Activated naive CD8-positive, alpha-beta T cell treated with anti-CD3 and anti-CD28 coated beads, Interleukin-2, amount 10 ng/mL, durations not matched to agents 7 days and 5 days (primary cell): ENCODE measurements at places on chromosomes 1 and 21. TPM values are rescaled to one million over a fixed set of nuclear protein-coding genes. Genes with fewer than 3 reads are reported as not detected.

DNA sequence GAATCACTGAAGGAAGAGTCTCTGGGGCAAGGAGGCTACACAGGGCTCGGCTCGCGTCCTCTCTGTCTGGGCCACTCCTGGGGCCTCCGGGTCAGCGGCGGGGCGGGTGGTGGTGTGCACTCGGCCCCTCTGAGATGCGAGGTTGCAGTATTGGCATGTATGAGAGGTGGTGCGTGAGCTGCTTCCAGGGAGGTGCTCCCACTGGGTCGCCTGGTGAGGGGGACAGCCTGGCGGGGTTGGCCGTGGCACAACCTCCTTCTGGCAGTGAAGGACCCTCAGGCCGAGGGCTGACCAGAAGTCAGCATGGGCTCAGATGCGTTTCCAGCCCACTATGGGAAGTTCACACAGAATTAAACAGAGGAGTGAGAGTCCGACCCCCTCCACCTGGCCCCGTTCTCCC, 38.5 kb upstream of the COL18A1 start:
- no peak overlapping the region for H3K27ac ChIP-seq
- DNase-seq, result no peak
- H3K4me3 ChIP-seq, result no peak overlapping the region
- H3K4me1 ChIP-seq, result peaks cover 10% of the 10 kb centered on the region
- no peaks in the 10 kb centered on the region for H3K36me3 ChIP-seq

Gene CYP4A22
- total RNA-seq, result not detected

Gene ANGPTL3
- not detected for total RNA-seq

DNA sequence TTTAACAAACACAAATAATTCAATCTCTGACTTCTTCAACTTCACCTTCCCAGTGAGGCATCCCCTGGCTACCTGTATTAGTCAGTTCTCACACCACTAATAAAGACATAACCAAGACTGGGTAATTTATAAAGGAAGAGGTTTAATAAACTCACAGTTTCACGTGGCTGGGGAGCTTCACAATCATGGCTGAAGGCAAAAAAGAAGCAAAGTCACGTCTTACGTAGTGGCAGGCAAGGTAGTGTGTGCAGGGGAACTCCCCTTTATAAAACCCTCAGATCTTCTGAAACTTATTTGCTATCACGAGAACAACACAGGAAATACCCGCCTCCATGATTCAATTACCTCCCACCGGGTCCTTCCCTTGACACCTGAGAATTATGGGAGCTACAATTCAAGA, 478.5 kb downstream of the ADGRL2 start:
- no peaks in the 10 kb centered on the region for H3K36me3 ChIP-seq
- H3K4me3 ChIP-seq, result no peak overlapping the region
- no peaks in the 10 kb centered on the region for H3K27me3 ChIP-seq

Gene E2F2
- 44.2 TPM for total RNA-seq

DNA sequence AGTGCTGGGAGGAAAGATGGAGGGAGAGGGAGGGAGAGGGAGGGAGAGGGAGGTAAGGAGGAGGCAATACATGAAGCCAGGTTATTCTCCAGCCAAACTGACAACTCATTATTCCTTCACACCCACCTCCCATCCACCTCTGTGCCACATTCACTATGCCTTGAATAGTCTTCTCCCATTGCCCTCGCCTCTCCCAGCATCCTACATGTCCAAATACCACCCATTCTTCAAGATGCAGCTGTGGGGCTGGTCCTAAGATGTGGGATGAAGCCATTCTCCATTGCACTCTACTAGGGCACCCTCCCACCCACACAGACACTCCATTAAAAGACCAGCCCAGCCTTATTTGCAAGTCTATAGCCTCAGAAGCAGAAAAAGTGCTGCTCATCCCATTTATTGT, 165.8 kb downstream of the RRAGC start:
- H3K27me3 ChIP-seq, result peaks cover 28% of the 10 kb centered on the region
- no peak for DNase-seq
- no peak overlapping the region for H3K27ac ChIP-seq
- H3K4me3 ChIP-seq, result no peak overlapping the region
- no peaks in the 10 kb centered on the region for H3K36me3 ChIP-seq

DNA sequence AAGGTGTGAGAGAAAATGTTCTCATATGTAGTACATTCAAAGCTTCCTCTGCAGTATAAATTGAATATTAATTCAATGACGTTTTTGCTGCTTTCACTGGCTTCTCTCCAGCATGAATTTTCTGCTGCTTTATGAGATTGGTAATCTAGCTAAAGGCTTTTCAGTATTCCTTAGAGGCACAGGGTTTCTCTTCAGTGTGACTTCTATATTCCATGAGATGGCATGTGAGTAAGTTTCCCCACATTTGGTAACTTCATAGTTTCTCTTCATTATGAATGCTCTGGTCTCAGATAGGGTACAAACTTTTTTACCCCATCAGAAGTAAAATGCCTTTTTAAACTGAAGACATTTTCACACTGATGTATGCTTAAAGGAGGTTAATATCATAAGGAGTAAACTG, 10.4 kb upstream of the KLF18 start:
- no peaks in the 10 kb centered on the region for H3K4me1 ChIP-seq
- no peak overlapping the region for H3K4me3 ChIP-seq
- H3K27ac ChIP-seq, result no peak overlapping the region
- no peaks in the 10 kb centered on the region for H3K36me3 ChIP-seq
- H3K27me3 ChIP-seq, result peaks cover 23% of the 10 kb centered on the region

Gene ZBTB7B
- total RNA-seq, result 48.4 TPM

- peaks cover 6% of the 10 kb centered on the region for H3K36me3 ChIP-seq
- H3K4me3 ChIP-seq, result peak overlapping the region; percentile 91
- peaks cover 44% of the 10 kb centered on the region for H3K4me1 ChIP-seq
- H3K27ac ChIP-seq, result peak overlapping the region; percentile 89
These were observed 2.8 kb downstream of the S100A6 start for GRCh38 chr1:153532769-153533599.

Gene LCE3D
- total RNA-seq, result not detected

GRCh38 chr1:233723387-233723786, 109.5 kb downstream of the KCNK1 start:
- no peaks in the 10 kb centered on the region for H3K4me1 ChIP-seq
- no peak overlapping the region for H3K4me3 ChIP-seq
- no peak for DNase-seq
- H3K36me3 ChIP-seq, result no peaks in the 10 kb centered on the region

DNA sequence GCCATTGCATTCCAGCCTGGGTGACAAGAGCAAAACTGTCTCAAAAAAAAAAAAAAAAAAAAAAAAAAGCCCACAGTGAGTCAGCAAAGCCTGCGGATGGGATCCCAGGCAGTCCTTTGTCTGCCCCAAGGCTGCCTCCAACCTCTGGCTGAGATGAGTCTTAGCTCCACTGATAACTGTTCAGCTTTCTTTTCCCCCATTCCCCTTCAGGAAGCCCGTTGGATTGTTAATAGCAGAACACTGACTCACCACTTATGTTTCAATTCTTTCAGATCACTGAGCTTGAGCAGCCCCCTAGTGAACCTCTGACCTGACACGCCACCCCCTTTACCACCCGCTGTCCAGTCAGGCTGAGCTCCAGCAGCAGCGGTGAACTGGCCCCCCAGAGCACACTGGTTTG, 57.5 kb downstream of the ERG start:
- no peaks in the 10 kb centered on the region for H3K36me3 ChIP-seq
- no peak for DNase-seq
- H3K4me3 ChIP-seq, result no peak overlapping the region
- peaks cover under 1% of the 10 kb centered on the region for H3K27me3 ChIP-seq

Gene H6PD
- 15.3 TPM for total RNA-seq

Gene LCE2D
- not detected for total RNA-seq

- no peak overlapping the region for H3K27ac ChIP-seq
- peaks cover 25% of the 10 kb centered on the region for H3K4me1 ChIP-seq
- peaks cover 9% of the 10 kb centered on the region for H3K36me3 ChIP-seq
- H3K4me3 ChIP-seq, result no peak overlapping the region
- H3K27me3 ChIP-seq, result no peaks in the 10 kb centered on the region
- DNase-seq, result no peak
These were observed 41.9 kb downstream of the MPZL1 start for GRCh38 chr1:167763525-167764220.

DNA sequence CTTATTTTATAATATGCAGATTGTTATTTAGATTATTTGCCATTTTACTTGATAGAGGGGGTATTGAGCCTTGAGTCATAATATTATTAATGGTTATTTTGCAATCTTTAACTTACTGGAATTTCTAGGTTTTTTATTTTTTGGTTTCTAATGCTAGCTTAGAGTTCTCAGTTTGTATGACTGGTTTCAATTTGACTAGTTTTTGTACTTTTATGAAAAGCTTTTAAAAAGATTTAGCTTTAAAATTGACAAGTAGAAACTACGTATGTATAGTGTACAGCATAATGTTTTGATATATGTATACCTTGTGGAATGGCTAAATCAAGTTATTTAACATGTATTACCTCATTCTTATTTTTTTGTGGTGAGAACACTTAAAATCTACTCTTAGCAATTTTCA, 41.5 kb downstream of the CEP350 start:
- H3K4me3 ChIP-seq, result no peak overlapping the region
- H3K27me3 ChIP-seq, result no peaks in the 10 kb centered on the region
- DNase-seq, result no peak
- no peak overlapping the region for H3K27ac ChIP-seq

Gene LENEP
- total RNA-seq, result 1.9 TPM

DNA sequence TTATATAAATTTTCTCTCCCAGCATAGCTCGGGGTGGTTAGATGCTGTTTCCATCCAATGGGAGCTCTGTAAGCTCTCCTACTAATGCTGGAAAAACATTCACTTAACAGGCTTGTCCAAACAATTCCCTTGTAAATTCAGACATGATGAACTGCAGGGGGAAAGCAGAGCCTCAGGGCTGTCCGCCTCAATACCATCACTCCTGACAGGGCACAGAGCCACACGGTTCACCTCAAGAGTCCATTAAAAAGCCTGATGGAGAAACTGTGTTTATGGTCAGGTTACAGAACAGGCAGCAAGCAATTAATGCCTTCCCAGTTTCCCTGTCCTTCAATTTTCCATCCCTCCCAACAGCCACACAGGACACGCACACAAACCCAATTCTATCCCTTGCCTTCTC, 171.0 kb downstream of the BRINP2 start:
- no peak for DNase-seq
- no peaks in the 10 kb centered on the region for H3K27me3 ChIP-seq
- no peak overlapping the region for H3K27ac ChIP-seq
- H3K36me3 ChIP-seq, result no peaks in the 10 kb centered on the region
- no peak overlapping the region for H3K4me3 ChIP-seq

GRCh38 chr1:165842671-165843129, 15.3 kb downstream of the UCK2 start:
- H3K4me3 ChIP-seq, result peak overlapping the region; percentile 33
- no peak for DNase-seq
- no peak overlapping the region for H3K27ac ChIP-seq
- no peaks in the 10 kb centered on the region for H3K27me3 ChIP-seq
- H3K36me3 ChIP-seq, result peaks cover 2% of the 10 kb centered on the region
- peaks cover 39% of the 10 kb centered on the region for H3K4me1 ChIP-seq

DNA sequence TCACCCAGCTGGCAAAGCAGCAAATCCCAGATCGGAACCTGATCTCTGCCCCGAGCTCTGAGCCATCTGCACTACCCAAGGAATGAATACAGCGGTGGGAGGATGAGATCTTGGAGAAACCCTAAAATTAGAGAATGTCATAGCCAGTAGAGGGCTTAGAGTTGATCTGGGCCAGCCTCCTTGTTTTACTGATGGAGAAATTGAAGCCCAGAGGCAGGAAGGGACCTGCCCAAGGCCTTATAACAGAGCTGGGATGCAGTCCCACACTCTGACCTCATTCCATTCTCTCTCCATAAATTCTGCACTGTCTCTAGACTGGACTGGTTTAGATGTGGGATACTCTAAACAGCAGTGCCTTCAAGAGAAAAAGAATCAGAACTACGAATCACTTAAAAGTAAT, 4.8 kb upstream of the SFN start:
- no peaks in the 10 kb centered on the region for H3K27me3 ChIP-seq
- H3K27ac ChIP-seq, result no peak overlapping the region
- no peak overlapping the region for H3K4me3 ChIP-seq
- H3K4me1 ChIP-seq, result peaks cover 9% of the 10 kb centered on the region
- DNase-seq, result no peak

Gene OPRD1
- total RNA-seq, result not detected

Gene GPR153
- 0.74 TPM for total RNA-seq

- H3K4me3 ChIP-seq, result no peak overlapping the region
- no peak for DNase-seq
- H3K27ac ChIP-seq, result no peak overlapping the region
- peaks cover 18% of the 10 kb centered on the region for H3K4me1 ChIP-seq
- H3K27me3 ChIP-seq, result peaks cover 3% of the 10 kb centered on the region
- H3K36me3 ChIP-seq, result no peaks in the 10 kb centered on the region
These were observed 66.9 kb upstream of the TINAGL1 start for GRCh38 chr1:31509124-31510072.

DNA sequence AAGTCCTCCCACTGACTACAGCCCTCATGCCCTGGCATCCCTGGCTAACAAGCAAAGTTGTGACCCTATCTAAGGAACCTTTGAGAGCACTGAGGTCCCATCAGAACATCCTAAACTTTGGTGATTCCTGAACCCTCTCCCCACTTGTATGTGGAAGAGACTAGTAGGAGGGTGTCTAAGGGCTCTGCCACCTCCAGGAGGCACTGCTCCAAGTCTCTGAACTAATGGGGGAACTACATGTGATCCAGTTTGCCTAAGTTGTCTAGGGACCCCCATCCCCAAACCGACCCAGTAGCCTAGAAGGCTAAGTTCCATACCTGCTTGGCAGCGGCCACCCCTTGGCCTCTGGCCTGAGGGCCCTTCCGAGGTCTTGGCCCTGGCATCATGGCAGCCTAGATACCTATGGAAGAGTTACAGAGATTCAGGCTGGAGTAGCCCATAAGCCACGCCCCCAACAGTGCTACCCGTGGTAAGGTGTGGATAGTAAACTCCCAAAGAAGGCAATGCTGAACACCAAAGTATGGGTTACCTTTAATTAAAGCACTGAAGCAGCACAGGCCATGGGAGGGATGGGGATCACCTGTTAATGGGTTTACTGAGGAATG, 1.7 kb downstream of the CC2D1B start:
- peak overlapping the region; percentile 98 for H3K27ac ChIP-seq
- H3K4me3 ChIP-seq, result peak overlapping the region; percentile 98
- H3K27me3 ChIP-seq, result no peaks in the 10 kb centered on the region
- H3K4me1 ChIP-seq, result peaks cover 34% of the 10 kb centered on the region
- DNase-seq, result no peak

DNA sequence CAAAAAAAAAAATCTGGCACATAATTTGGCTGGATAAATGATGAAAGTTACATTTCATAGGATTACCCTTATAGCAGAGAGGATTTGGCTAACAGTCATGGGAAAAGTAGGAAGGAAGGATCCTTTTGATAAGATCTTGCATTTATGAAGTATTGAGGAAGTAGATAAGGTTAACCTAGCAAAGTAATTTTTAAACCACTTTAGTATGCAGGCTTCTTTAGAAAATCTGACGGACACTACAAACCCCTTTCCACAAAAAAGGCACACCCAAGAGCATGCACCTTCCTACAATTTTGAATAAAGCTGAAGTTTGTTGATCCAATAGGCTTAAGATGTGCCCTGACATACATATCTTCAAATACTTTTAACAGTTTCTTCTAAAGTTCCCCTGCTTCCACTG, 275.2 kb downstream of the GRIK1 start:
- H3K27me3 ChIP-seq, result peaks cover 19% of the 10 kb centered on the region
- H3K36me3 ChIP-seq, result no peaks in the 10 kb centered on the region
- H3K4me1 ChIP-seq, result peaks cover 3% of the 10 kb centered on the region
- H3K4me3 ChIP-seq, result no peak overlapping the region
- H3K27ac ChIP-seq, result no peak overlapping the region

Gene C1orf52
- 31.2 TPM for total RNA-seq
